ENCODE measurements at places on chromosomes 6 and 20.

DNA sequence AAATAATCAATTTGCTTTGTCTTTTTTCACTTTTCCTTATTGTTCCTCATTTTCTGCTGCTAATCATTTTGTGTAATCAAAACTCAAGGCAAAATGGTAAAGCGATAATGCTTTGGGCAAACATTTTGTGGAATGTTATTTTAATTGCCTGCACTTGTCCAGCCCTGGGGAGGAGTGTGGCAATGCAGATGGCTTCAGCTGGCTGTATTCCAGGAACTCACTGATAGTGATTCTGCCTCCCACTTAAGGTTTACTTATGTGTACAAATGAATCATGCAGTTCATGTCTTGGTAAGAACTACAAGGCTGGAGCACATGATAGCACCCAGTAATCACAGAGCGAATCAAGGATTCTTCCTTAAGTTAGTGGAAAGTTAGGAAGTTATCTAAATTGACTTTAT is 107.8 kb downstream of the COL19A1 start:
- DNase-seq = no peak

GRCh38 chr6:83051377-83052172 is 14.1 kb downstream of the UBE3D start:
- no peak for DNase-seq

DNA sequence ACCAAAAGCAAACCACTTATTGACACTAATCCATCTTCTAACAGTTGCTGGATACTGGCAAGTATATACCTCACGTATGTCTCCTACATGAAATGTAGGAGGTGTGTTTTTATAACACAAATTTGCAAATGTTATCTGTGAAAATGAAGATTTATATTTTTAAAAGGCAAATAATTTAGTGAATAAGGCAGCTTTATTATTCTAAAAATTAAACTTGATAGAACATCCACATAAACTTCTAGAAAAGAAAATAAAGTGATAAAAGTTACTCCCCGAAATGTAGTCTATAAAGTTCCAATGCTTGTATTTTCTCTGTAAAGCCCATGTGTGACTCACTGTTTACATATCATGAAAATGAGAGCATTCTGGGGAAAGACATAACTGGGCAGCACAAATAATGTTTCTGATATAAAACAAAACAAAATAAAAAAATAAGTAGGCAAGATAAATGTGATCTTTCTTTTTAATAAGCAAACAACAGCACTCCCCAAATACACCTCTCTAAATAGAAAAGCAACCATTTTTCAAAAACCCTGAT is 84.4 kb downstream of the MAP7 start:
- DNase-seq = no peak

DNA sequence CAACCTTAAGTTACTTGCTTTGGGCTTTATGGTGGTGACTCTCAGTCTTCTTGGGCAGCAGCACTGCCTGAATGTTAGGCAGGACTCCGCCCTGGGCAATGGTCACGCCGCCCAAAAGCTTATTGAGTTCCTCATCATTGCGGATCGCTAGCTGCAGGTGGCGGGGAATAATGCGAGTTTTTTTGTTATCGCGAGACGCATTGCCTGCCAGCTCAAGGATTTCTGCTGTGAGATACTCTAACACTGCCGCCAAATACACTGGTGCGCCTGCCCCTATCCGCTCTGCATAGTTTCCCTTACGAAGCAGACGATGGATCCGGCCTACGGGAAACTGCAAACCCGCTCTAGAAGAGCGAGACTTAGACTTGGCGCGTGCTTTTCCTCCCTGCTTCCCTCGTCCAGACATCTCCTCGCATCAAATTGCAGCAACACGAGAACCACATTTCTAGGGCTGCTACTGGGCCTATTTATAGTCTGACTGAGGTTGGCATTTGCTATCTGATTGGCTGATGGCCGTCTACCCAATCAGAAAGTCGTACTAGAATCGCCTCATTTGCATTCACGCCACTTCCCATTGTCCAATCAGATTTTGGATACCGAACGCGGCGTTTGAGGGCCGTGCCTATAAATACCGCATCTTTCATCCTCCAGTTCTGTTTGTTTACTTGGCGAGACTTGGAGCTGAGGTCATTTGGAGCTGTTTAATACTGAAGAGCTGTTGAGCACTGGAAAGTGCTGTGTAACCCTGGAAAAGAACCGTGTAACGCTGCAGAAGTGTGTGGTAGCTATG is 28.2 kb upstream of the SLC17A4 start:
- DNase-seq = no peak

GRCh38 chr6:139173822-139174221 is 38.9 kb downstream of the HECA start:
- DNase-seq = no peak

Data from fibroblast of skin of left biceps (primary cell).